ENCODE measurements at places on chromosomes 16 and 17.

GRCh38 chr16:70681382-70682238 is 4.2 kb downstream of the MTSS2 start:
- no peak for DNase-seq

DNA sequence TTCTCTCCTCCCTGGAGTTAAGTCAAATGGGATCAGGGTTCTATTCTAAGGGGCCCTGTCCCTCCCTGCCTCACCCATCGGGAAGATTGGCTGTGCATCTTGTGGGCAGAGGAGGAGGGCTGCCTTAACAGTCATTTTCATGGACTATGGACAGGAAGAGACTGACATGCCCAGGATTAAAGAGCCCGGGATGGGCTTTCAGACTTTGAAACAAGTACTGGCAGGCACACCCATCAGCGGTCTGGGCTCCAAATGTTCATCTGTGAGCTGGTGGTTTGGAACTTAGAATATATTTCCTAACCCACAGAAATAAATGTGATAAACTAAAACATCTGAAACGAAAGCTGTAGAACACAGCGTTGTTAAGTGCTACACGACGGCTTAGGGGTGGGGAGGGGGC is 6.5 kb downstream of the SLC6A4 start:
- DNase-seq: no peak

GRCh38 chr17:56887552-56888467 is 26.0 kb downstream of the TRIM25 start:
- DNase-seq: no peak

GRCh38 chr16:67397812-67398545 is 4.7 kb upstream of the TPPP3 start:
- DNase-seq: no peak

DNA sequence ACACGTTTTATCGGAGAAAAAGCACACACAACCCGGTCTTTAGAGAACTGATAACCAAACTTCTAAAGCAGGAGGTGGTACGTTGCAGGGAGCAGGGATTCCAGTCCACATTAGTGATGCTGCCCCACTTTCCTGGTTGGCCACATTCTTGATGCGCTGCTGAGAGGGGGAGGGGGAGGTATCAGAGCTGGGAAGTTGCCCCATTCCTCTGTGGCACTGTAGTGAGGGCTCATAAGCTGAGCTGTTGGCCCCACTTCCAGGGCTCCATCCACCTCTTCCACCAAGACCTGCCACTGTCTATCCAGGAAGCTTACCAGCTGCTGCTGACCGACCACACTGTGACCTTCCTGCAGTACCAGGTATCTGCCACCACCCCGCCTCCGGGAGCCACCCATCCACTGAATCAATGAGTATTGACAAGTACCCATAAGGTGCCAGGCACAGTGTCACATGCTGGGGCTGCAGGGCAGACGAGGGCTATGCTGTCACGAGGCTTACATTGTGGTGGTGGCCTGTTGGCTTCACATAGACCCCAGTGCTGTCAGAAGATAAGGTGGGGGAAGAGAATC is 1.1 kb downstream of the TSEN54 start:
- peak; percentile 20 for DNase-seq

DNA sequence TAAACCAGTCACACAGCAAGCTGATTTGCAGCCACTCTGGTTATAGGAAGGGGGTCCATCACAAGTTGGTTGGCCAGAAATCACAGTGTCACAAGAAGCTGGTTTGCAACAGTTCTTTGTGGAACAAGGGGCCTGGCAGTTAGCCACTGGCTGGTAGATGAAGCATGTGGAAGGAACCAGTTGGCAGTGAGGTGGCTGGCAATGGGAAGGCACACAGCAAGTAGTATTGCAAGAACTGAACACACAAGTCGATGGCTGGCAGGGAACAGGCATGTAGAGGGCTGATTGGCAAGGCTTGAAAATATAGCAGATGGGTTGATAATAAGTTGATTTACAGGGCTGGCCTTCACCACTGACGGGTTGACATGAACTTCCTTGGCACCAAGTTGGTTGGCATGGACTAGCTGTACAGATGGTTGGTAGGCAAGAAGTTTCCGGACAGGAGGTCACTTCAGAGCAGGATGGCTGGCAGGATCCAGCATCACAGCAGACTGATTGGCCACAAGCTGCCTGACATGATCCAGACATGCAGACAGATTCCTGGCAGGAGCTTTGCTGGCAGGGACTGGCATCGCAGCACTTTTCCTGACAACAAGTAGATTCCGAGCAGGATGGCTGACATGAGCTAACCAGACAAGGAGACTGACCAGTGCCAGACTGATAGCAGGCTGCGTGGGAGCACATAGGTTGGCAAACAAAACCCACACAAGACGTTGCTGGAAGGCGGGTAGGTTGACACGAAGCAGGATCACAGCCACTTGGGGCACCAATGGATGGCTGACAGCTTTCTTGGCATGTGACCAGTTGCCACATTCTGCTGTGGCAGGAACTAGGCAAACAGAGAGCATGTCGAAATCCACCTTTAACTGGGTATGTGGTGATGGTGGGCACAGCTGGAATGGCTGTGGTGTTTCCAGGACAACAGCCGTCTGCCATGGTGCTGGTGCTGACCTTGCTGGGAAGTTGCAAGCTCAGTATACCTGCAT is at the start of gene KRTAP29-1:
Gene KRTAP29-1 (minus strand): TSS at position 936 of the 986 bp plus-strand sequence. CDS start 0 bp downstream, at position 936.
- no peak for DNase-seq

- no peak for DNase-seq
Measured at GRCh38 chr17:45906237-45906636, 11.9 kb downstream of the MAPT start.

GRCh38 chr17:20008242-20009051 is 712 bp upstream of the SPECC1 start:
- DNase-seq: no peak

GRCh38 chr16:78664811-78665772 is 565.6 kb downstream of the WWOX start:
- DNase-seq: no peak

DNA sequence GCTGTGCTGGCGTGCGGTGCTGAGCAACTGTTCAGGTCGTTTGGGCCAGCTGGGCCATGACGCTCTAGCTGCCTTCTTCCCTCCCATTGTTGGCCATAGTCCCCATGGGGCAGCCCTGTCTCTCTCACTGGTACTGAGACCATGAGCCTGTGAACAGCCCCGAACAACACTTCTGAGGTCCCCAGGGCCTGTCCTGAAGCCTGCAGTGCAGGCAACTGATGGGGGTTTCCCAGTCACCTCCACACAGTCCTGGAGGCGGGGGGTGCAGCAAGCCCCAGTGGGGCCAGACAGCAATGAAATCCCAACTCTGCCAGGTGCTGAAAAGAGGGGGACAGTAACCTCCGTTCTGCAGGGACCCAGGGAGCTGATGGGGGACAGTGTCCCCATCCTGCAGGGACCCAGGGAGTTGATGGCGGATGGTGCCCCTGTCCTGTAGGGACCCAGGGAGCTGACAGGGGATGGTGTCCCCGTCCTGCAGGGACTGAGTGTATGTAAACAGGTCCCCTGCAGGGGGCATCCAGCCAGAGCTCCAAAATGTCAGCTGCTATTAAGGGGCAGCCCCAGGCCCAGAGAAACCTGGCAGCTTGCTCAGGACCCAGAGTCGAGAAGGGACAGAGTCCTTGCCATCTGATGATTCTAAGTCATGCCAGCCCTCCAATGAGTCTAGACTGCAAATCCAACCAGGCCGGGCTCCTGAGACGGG is 30.4 kb downstream of the ENGASE start:
- no peak for DNase-seq

DNA sequence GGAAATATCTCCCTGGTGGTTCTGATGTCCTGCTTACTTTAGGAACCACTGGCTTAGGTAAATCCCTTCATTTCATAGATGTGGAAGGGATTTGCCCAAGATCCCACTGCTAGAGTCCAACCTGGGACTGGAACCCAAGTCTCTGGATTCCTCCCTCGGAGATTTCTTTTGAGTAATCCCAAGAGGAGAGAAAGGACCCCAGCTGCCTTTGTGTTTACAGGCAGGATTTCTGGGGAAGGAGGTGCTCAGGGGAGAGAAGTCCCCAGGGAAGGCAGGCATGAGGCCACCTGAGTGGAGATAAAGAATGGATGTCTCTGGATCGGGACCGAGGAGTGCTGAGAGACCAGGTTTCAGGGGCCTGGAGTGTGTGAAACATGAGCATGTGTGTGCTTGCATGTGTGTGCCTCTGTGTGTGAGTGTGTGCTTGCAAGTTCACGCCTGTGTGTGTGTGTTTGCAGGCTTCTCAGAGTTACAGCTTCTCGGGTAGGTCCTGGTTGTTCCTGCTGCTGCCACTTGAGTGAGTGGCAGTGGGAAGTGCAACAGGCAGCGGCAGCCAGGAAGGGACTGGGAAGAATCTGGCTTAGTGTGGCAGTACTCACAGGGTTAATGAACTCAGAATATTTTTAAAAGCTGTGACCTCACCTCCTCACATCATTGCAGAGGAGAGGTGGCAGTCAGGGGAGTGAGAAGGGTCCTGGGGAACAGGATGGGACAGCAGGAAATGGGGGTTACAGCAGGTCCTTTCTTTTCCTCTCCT is 2.2 kb downstream of the KCNH6 start:
- DNase-seq: no peak

- DNase-seq: no peak
Measured at GRCh38 chr16:6206080-6206479, 1108.5 kb upstream of the EEF2KMT start.

DNA sequence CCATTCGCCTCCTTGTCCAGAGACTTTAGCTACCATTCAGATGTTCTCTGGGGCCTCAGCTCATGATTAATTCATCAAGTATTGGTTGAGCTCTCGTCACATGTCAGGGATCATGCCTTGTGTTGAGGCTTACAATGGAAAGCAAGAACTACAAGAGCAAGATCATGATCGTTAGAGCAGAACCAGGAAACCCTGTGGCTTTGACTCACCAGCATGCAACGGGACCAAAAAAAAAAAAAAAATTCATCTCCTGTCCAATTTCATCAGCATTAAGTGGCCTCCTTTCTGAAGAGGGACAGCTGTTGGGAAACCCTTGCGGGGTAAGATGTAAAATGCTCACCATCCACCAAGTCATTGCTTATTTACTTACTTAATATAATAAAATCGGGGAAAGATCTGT is 12.1 kb upstream of the USP10 start:
- no peak for DNase-seq

- no peak for DNase-seq
Measured at GRCh38 chr16:35506018-35506897, 2046.8 kb downstream of the TP53TG3F start.

- DNase-seq: no peak
Measured at GRCh38 chr17:63433746-63434591, 12.1 kb downstream of the CYB561 start.

GRCh38 chr17:17412326-17412725 is 64.5 kb upstream of the MED9 start:
- no peak for DNase-seq

DNA sequence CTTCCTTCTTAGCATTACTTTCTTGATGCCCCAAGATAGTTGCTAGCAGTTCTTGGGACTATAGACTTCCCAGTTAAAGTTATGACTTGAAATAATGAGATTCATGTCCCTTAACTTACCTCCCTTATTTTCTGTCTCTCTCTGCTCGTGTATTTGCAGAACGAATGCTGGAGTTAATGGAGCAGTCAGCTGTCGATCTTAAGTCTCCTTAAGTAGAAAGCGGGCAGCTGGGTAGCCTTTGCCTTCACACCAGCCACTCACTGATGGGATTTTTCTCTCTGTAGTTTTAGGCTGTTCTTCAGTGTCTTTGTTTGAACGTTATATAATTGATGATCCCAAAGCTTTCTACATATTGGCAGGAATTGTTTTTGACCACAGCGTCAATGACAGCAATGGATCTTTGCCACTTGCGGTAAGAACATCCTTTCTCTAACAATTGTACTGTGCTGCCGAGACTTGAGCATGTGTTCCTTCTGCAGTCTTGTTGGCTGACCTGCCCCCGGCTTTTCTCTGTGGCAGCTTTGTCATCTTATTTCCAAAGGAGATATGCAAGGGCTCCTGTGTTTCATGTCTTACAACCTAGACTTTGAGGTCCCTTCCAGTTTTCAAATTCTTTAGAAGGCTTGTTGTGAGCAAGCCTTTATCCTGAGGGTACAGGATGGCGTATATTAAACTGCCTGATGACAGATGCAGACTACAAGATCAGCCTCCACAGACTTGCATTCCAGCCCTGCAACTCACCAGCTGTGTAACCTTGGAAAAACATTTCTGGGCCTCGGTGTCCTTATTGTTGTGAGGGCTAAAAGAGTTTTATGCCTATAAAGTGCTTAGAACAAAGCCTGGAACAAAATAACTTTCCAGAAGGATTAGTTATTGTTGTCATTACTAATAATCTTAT is 25.1 kb upstream of the ABCA3 start:
- DNase-seq: no peak

DNA sequence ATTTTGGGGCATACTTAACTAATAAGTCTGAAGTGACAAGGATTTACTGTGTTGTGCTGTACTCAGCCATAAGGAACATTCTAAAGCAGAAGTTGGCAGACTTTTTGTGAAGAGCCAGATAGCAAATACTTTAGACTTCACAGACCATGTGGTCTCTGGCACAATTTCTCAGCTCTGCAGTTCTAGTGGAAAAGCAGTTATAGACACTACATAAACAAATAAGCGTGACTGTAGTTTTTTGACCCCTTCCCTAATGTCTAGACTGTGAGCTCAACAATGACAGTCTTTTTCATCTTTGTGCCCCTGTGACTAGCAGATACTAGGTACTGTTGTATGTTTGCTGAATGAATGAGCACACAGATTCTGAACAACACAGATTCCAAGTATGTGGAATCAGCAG is 4.9 kb downstream of the RPAIN start:
- DNase-seq: no peak
